Ascending aorta (tissue), 2 donors: ENCODE measurements at places on chromosomes 4 and X.

DNA sequence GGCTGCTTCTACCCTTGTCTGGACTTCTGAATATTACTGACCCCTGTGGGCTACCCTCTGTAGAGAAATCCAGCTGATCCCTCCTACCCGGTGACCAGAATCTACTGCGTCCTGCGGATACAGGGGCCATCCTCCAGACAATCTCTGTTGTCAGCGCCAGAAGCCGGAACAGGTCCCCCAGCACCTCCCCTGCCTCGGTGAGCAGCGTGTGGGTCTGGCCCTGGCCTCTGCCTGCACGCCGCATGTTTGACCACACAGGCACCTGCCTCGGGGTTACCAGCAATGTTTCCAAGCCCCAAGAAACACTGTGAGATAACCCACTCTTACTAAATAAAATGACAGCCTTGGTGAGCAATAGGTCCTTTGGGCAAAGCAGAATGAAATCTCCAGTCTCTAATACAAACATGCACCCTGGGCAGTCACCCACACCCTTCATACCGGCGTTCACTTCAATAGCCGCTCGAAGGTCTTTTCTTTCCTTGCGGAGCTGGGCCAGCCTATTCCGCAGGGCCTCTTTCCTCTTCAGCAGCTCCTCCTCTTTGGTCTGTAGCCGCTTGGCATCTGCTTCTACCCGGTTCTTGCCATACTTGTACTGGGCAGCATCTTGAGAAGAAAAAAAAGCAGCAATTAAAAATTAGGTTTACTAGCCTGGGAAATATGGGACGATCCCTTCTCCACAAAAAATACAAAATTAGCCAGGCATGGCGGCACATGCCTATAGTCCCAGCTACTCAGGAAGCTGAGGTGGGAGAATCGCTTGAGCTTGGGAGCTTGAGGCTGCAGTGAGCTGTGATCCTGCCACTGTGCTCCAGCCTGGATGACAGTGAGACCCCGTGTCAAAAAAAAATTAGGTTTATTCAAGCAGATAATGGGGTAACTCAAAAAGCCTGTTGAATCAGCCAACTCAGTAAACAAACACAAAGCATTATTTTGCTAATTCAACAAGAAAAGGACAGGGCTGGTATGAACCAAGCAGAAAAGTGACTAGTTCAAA is 165.1 kb downstream of the AFAP1 start:
- DNase-seq, result no peak

- DNase-seq, result no peak
Observed at GRCh38 chrX:132948648-132949260, 9.7 kb downstream of the HS6ST2 start.

DNA sequence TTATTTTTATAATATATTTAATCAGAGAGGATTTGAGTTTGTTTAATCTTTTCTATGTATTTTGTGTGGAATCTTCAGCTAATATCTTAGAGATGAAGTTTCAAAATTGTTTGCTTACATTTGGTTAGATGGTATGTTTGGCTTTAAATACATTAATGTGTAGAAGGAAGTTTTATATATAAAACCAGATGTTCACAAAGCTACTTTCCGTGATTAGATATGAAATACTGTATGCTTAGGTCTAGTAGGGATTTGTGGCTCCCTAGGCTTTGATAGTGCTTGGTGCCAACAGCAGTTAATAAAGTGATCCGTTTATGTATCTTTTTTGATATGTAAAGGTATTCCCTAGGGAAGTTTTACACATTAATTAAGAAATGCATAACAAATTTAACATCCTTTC is 223.0 kb downstream of the ARHGAP10 start:
- no peak for DNase-seq

GRCh38 chr4:172986114-172986513 is 182.5 kb upstream of the GALNT7 start:
- DNase-seq, result no peak

DNA sequence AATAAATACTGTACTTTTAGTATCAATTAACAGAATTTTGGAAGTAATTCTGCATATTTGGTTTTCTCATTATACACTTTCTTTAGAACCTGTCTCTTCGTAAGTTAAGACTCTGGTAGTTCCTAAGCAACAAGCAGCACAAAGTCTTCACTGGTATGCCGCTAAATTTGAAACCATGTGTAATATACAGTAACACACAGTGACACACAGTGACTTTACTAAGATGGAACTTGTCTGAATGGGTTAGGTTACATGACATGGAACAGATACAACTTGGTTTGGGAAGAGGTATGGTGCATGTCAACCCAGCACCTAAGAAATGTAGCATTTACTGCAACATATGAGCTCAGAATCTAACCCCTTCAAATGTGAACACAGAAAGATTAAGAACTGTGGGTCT is 83.5 kb upstream of the PRSS48 start:
- DNase-seq, result no peak
